ENCODE measurements at places on chromosomes 7 and 10.

DNA sequence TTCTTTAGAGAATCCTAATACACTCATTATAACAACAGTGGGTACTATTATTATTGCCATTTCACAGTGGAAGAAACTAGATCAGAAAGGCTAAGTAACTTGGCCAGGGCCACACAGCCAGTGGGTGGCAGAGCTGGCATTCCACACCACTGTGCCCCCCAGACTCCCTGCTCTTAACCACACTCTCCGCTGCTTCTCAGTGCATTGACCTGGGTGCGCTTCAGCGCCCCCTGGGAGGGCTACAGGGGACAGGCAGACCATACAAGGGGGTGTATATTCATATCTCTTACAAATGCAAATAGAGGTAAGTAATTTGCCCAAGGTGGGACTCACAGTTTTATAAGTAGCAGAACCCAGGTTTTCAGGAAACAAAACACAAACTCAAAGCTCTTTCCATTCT is 77.0 kb upstream of the NMT2 start:
- DNase-seq: no peak

DNA sequence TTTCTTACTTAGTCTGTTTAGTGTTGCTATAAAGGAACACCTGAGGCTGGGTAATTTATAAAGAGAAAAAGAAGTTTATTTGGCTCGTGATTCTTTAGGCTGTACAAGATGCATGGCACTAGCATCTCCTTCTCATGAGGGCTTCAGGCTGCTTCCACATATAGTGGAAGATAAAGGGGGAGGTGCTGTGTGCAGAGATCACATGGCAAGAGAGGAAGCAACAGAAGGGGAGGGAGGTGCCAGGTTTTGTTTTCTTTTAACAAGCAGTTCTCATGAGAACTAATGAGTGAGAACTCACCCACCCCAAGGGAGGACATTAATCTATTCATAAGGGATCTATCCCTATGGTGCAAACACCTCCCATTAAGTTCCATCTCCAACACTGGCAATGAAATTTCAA is 17.3 kb downstream of the CYP2E1 start:
- DNase-seq: no peak

DNA sequence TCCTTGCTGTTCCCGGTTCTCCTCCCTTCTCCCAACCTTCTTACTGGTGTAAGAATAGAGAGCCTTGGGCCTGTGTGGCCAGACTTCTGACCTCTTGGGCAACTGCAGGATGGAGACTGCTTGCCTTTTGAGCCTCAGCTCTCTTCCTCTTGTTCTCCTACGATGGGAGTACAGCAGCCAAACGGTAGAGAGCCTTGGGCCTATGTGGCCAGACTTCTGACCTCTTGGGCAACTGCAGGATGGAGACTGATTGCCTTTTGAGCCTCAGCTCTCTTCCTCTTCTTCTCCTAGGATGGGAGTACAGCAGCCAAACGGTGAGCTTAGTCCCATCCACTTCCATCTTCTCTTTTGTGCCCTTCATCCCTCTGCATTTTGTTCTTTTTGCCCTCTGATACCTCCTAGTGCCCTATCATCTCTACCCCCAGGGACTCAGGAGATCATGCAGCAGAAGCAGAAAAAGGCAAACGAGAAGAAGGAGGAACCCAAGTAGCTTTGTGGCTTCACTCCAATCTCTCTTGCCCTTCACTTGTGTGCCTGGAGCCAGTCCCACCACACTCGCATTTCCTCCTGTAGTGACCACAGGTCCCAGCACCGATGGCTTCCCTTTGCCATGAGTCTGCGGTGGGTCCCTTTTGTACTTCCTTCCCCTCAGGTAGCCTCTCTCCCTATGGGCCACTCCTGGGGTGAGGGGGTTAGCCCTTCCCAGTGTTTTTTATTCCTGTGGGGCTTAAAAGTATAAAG is 15.3 kb downstream of the SLC25A13 start:
- no peak for DNase-seq

GRCh38 chr10:70512149-70512639 is 33.6 kb downstream of the PALD1 start:
- DNase-seq: peak; percentile 66

DNA sequence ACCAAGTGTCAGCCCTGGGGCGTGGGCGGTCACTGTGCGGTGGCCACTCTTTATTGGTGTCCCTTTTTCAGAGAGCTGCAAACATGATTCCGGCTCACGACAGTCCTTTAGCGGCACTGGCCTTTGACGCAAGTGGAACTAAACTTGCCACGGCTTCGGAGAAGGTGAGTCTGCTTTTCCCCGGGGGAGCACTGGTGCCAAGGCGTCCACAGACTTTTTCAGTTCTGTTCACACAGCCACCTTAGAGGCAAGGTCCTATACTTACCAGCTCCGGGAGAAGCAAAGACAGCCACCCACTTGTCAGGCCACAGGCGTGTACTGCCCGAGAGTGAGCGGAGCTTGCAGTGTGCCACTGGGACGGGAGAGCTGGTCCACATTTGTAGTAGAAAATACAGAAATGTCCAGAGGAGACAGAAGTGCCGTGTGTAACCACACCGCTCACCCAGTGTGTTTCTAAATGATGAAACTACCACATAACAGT is 27.9 kb downstream of the WIPI2 start:
- DNase-seq: no peak

DNA sequence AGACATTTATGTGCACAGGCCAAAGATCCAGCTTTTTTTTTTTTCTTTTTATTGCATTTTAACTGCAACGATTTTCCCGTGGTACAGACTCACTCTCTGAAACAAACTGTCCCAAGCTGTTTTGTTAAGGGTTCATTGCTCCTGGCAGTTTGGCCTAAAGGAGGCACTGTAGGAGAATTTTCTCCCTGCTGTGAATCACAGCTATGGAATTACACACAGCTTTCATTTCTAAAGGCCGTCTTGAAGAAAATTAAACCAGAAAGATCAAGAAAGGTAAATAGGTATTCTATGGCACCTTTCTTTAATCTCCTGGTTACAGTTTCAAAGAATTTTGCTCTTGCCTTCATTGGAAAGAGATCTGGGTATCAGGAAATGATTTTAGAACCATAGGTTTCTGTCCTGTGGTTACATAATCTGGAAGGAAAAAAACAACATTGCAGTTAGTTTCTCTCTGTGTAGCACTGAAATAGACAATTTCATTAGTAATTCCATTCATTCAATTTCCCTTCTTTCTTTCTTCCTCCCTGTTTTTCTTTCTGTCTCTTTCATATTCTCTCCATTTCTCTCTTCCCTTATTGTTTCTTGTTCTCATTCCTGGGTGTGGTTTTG is 51.2 kb downstream of the PDK4 start:
- peak; percentile 81 for DNase-seq
